ENCODE measurements at places on chromosomes 1 and 21.

DNA sequence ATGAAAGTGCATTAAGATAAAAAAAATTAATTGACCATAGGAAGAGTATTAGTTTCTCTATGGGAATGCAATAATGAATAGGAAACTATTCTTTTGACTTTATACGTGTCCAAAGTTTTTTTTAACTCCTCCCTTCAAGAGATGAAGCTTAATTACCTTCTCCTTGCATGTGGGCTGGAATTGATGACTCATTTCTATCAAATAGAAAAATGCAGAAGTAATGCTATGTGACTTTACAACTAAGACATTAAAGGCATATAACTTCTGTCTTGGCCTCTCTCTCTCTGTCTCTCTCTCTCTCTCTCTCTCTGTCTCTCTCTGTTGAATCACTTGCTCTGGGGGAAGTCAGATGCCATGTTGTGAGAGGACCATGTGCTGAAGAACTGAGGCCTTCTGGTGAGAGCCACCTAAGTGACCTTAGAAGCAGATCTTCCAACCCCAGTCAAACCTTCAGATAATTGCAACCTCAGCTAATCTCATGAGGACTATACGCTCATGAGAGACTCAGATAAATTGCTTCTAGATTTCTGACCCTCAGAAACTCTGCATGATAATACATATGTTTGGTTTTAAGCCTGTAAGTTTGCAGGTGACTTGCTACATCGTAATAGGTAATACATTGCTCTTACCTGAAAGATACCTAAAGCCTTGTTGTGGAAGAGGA, 414.2 kb downstream of the KCNT2 start:
- no peak for DNase-seq

GRCh38 chr1:233151861-233152260, 143.7 kb downstream of the PCNX2 start:
- DNase-seq: no peak

GRCh38 chr21:41511858-41512257, 3.9 kb upstream of the TMPRSS2 start:
- no peak for DNase-seq

- DNase-seq: no peak
Observed at GRCh38 chr1:206821493-206821892, 43.9 kb upstream of the IL20 start.

GRCh38 chr1:244210884-244211558, 159.9 kb downstream of the ZBTB18 start:
- DNase-seq: no peak

DNA sequence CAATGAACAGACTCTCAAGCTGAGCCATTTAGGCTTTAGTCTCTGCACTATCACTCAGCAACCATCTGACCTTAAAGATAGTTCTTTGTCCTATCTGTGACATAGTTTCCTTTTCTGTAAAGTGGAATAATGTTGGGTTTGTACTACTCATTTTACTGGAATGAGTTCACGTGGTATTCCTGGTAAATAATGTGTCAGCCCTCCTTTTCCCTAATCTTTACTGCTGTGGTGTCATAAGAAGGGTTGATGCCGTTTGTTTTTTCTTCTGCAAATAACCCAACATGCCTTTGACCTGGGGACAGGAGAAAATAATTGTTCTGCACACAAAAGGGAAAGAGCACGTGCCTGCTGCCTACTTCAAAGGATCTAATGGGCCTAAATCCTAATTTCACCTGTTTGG, 297.8 kb downstream of the BRINP3 start:
- no peak for DNase-seq

DNA sequence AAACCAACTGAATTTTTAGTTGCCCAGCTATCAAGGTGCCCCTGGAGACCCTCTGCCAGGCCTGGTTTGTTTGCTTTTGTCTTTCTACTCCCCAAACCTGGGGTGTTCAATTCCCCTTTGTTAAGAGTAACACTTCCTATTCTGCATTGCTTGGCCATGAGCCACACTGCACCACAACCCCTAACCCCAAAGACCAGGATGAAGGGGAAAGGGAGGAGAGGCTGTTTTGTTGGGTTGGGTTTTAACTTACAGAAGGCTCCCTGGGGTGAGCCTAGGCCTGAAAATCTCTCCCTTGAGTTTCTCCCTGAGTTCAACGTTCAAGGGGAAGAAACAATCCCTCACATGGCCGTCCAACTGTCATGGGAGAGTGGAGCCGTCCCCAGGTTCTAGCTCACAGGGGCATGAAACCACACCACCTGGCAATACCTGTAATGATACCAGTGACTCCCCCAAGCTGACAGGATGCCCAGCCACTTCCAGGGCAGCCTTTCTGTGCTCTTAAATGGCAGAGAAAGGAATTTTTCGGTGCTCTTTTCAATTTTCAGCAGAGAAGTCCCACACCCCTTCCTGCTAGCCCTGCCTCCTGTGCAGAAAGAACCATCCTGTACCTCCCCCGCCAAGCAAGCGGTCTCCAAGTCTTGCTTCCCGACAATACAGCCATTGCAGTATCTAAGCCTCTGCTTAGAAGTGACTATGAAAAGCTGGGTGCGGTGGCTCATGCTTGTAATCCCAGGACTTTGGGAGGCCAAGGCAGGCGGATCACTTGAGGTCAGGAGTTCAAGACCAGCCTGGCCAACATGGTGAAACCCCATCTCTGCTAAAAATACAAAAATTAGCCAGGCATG, 14.9 kb downstream of the SLC45A3 start:
- no peak for DNase-seq

GRCh38 chr1:115324649-115325420, 13.2 kb downstream of the NGF start:
- DNase-seq: no peak

GRCh38 chr1:82064691-82065090, 264.0 kb downstream of the ADGRL2 start:
- DNase-seq: no peak

GRCh38 chr1:220294846-220295301, 22.6 kb upstream of the RAB3GAP2 start:
- no peak for DNase-seq

DNA sequence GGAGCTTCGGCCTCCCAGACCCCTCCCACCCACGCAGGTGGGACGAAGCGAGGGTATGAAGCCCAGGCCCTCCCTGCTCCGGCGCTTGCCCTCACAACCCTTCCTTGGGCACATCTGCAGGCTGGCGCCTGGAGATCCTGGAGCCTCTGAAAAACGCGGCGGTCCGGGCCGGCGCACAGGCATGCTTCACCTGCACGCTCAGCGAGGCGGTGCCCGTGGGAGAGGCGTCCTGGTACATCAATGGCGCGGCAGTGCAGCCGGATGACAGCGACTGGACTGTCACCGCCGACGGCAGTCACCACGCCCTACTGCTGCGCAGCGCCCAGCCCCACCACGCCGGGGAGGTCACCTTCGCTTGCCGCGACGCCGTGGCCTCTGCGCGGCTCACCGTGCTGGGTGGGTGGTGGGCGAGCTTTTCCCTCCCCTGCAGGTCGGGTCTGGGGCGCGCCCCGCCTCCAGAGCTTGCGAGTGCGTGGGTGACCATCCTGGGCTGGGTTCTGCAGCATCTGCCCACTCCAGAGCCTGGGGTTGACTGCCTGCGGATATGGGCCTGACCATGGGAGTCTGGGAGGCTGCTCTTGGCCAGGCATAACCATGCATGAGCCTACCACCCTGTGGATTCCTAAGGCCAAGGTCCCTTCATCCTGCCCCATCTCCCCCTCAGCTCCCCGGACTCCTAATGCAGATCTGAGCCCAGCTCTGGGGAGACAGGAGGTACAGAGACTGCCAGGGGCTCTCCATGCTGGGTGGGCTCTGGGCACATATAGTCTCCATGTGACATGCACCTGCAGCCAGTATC, 89.8 kb downstream of the TRIM11 start:
- DNase-seq: no peak

- DNase-seq: no peak
Observed at GRCh38 chr21:34722684-34723300, 54.0 kb downstream of the CLIC6 start.

GRCh38 chr1:225631021-225631663, 21.8 kb downstream of the ENAH start:
- no peak for DNase-seq

GRCh38 chr21:35020902-35021301, 28.2 kb downstream of the RUNX1 start:
- no peak for DNase-seq

DNA sequence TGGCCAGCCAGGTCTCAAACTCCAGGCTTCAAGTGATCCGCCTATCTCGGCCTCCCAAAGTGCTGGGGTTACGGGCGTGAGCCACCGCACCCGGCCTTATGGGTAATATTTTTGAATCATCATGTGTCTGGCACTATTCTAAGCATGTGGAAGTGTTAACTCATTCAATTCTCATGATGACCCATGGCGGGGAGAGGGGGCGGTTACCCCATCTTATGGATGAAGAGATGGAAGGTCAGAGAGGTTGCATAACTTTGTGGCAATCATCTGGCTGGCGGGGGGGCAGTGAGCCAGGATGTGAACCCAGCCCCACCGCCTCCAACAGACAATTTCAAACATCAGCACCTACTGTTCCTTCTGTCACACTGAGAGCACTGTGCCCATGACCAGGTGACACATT, 11.5 kb upstream of the TAS1R2 start:
- no peak for DNase-seq

DNA sequence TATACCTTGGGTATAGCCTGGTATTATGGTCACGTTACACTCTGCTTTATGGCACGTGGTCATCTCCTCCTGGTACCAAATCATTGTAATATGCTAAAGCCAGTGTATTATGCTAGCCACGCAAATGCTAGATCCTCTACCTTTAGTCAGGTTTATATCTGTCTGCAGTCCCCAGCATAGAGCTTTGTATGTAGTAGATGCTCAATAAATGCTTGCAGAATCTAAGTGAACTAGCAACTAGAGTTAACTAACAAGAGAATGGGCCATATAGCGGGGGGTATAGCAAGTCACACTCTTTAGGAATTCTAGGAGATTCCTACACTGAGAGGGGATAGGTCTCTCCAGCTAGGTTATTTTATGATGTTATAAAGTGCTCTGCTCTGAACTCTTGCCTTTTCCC, 3.0 kb downstream of the MOV10 start:
- DNase-seq: no peak

DNA sequence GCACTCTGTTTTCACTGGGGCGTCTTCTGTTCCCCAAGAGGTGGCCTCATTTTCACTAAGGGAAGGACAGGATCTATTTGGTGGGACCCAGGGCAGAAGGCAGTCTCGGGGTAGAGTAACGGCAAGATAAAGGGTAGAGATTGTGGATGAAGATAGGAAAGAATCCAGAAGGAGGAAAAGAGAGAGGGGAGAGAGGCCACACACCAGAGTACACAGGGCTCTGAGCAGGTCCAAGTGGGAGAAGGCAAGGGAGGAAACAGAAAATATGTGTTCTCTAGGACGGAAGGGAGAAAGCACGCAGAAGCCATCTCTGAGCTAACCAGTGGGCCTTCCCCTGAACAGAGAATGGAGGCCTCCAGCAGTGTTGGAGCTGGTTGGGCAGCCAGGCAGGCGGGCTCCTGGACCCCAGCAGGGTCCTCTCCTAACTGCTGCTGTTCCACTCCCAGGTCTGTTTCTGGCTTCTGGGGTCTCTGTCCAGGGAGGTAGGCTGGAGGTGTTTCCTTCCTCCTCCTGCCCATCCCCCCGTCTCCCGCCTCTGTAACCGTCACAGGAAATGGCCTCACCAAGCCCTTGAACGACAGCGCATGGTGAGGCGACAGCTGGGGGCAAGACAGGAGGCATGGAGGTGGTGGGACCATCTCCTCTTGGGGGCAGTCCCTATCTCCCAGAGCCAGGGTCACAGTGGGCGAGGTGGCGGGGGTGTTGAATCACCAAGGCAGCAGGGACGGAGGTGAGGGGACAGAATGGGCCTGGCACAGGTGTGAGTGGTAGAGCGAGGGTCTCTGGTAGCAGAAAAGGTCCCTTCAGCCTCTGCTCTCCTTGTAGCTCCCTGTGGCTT, 649 bp downstream of the PTPN7 start:
- DNase-seq: no peak

DNA sequence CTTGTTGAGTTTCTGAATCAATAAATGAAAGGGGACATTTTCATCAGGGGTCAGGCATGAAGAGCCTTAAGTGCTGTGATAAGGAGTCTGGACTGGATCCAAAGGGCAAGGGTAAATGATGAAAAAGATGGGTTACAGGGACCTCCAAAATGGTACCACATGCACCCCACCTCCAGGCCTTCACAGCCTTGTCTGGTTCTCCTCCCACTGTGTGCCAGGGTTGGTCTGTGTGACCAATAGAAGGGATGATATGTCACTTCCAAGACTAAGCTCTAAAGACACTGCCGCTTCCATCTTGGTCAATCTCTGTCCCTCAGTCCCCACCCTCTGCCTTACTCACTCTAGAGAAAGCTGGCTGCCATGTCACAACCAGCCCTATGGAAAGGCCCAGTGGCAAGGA, 140.6 kb downstream of the ZNF281 start:
- DNase-seq: no peak

- DNase-seq: no peak
Observed at GRCh38 chr1:31299365-31299764, 2.5 kb downstream of the ZCCHC17 start.

GRCh38 chr1:228215663-228216116, 7.8 kb downstream of the OBSCN start:
- no peak for DNase-seq

DNA sequence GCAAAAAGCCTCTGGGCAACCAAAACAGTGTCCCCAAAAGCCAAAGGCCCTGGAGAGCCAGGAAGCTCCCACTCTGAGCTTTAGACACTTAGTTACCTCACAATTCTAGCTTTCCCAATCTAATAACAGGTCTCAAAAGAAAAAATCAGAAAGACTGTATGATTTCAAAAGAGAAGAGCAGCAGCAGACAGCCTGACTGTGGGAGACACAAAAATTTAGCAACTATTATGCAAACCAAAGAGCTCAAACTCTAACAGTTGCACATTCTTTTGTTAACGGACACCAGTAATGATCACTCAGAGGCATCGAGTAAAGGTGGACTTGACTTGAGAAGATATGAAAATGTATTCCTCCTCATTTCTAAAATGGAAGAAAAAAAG, 160.1 kb downstream of the SLC45A1 start:
- no peak for DNase-seq

DNA sequence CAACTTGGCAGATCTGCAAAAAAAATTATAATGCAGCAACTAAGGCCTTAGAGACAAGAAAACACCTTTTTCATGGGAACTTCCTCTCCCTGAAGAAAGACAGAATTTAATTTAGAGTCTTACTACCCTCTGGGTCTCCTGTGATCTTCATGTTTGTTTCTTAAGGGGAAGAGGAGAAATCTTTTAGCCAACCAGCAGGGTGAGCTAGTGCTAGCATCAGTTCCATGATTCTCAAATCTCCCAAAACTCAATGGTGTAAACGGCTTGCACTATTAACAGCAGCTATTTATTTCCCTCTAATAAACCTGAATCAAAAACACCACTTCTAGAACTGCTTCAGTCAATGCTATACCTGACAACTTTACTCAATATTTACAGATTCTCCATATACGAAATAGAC, 3.8 kb downstream of the ZNF644 start:
- DNase-seq: no peak

GRCh38 chr21:35648512-35648911, 411.8 kb downstream of the SETD4 start:
- no peak for DNase-seq

GRCh38 chr1:170729225-170730002, 65.5 kb downstream of the PRRX1 start:
- DNase-seq: no peak

Measured in cortex of kidney (tissue), 1 donor.